ENCODE measurements at places on chromosomes 11 and 22.

GRCh38 chr22:41092847-41093411 lies 537 bp downstream of the EP300 start:
- DNase-seq: peak; percentile 41

- DNase-seq: no peak
Observed at GRCh38 chr11:119995730-119996491, 142.0 kb downstream of the TRIM29 start.

GRCh38 chr22:43053176-43053575 lies 36.0 kb downstream of the TTLL1 start:
- no peak for DNase-seq

- DNase-seq: no peak
Observed at GRCh38 chr11:20368438-20368837, 4.9 kb downstream of the HTATIP2 start.

DNA sequence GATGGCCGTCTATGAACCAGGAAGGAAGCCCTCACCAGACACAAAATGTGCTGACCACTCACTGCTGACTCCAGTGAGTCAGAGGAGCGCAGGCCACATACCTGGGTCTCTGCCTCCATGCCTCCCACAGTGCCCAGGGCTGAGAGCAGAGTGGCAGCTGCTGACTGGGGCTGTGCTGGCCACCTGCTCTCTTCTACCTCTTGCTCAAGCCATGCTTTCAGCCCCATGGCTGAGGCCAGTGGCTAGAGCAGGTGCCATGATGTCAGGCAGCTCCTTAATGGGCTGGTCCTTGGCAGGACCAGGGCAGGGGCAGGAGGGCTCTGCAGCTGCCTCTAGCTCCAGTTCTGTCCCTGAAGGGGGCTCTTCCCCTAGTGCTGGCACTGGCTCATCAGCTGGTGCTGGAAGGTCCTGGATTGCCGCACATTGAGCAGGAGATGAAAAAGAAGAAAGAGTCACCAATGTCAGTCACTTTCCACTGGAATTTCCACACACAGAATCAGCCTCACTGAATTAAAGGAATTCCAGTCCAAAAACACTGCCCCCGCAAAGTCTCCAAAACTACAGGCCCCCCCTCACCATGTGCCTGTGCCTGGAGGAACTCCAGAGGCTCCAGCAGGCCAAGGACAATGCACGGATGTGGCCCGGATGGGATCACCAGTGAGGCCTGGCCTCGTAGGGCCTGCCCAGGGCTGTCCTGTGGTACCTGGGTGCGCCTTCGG lies 86.4 kb downstream of the GGTLC2 start:
- no peak for DNase-seq

GRCh38 chr11:11486002-11486401 lies 133.0 kb upstream of the CSNK2A3 start:
- no peak for DNase-seq

GRCh38 chr11:123230346-123230745 lies 35.3 kb upstream of the CLMP start:
- no peak for DNase-seq

All from fibroblast of mammary gland (primary cell).